AG08395 (cell line): ENCODE measurements at places on chromosomes 3 and 15.

GRCh38 chr15:62088353-62088693 lies 21.5 kb downstream of the C2CD4A start:
- no peak for DNase-seq

DNA sequence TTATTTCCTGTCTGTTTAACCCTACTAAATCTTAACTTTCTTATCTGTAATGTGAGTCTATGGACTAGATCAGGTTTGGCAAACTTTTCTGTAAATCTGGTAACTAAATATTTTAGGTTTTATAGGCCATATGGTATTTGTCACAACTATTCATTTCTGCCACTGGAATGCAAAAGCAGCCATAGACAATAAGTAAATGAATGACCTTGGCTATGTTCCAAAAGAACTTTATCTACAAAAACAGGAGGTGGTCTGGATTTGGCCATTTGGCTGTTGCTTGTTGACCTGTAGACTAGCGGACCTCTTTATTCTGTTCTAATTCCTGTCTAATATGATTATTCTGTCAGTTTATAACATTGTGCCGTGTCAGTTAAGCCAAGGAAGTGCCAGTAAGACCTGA lies 314.2 kb downstream of the LPP start:
- DNase-seq = no peak

DNA sequence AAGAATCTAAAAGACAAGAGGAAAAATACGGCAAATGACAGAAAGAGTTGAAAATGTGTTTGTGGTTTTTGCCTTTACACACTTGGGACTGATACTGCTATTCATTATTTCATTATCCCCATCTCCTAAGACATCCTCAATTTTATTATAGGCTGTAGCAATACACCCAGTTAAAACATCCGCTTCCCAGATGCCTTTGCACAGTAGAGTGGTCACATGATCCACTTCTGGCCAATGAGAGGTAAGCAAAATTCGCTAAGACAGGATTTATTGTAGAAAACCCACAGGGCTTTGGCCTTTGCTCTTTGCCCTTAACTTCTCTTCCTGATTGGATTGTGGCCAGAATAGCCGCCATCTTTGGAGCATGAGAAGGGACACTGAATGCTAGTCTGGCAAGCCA lies 53.2 kb upstream of the BOC start:
- no peak for DNase-seq

DNA sequence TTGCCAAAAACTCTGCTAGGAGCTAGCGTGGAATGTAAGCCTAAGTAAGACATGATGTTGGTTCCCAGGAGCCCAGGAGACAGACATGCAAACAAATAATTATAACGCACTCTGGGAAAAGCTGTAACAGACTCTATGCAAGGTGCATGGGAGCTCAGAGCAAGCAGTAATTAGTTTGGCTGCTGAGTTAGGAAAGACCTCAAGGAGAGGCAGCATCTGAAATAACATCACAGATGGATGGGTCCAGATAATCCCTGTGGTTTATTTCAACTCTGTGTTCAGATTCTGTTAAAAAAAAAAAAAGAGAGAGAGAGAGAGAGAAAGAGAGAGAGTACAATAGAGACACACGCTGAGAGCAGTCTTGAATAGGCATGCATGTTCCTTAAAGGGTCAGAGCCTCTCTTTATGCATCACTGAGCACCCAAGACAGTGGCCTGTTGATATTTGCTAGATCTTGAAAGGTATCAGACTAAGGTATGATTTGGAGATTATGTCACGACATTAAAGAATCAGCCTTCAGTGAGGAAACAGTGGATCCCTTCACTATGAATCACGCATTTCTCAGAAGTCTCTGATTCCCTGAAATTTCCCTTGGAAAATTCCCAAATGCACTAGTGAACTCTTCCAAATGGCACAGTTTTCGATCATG lies 124.4 kb upstream of the LIPC start:
- peak; percentile 58 for DNase-seq

DNA sequence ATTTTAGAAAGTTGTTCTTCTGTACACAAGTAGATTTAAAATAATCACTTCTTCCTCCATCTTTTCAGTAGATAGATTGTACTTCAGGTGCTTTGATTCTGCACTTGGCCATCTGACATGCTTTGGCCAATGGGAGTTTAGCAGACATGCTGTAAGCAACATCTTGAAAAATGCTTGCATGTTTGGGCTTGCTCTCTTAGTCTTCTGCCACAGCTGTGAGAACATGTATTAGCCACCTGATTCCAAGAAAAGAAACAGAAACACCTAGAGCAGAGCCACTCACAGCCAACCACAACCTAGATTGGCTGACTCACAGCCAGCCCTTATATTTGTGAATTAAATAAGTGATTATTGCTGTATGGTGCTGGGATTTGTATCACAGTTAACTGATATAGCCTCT lies 70.2 kb upstream of the GADL1 start:
- DNase-seq = no peak

DNA sequence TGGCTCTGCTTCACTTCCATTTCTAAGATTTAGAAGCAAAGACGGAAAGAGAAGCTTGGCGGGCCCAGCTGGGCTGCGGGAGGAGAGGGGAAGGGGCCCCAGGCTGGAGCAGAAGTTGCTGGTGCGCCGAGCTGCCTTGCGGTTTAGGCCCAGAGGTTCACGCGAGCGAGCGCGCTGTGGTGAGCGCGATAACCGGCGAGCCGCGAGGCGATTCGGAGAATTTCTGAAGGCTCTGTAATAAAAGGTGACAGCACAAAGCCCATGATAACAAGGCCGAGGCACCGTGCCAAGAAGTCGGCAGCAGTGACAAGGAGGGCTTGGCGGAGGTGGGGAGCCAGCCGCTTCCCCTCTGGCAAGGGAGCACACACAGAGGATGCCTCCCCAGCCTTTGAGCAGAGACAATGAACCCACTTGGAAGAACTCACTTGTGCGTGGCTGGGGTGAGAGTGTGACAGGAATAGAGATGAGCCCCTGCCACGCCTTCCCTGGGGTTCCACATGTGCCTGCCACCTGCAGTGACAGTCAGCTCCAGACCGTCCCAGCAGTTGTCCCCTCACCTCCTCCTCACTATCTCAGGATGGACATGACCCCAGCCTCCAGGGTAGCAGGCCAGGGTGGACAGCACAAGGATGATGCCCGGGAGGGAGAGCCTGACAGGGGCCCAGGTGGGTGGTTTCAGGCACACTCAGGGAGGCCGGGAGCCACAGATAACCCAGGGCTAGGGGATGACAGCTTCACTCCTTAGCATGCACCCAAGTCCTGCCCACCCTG lies 315.2 kb downstream of the UACA start:
- no peak for DNase-seq

- DNase-seq = no peak
Observed at GRCh38 chr3:114674036-114674435, 380.2 kb downstream of the TIGIT start.

DNA sequence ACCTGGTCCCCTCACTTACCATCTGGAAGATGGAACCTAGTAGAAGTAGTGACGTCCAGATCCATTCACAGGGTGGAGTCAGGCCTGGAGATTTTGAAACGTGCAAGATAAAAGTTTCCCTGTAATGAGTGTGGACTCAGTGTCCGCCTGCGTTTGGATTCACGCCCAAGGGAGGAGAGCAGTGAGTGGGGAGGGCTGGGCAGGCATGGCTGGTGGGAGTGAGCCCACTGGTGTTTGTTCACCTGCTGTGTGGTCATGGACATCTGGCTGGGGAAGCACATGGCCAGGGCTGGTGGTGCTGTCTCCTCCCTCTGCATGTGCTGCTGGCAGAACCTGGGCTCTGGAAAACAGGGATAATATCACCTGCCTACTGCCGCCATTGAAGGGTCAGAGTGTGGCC lies 37.0 kb downstream of the RLBP1 start:
- no peak for DNase-seq

DNA sequence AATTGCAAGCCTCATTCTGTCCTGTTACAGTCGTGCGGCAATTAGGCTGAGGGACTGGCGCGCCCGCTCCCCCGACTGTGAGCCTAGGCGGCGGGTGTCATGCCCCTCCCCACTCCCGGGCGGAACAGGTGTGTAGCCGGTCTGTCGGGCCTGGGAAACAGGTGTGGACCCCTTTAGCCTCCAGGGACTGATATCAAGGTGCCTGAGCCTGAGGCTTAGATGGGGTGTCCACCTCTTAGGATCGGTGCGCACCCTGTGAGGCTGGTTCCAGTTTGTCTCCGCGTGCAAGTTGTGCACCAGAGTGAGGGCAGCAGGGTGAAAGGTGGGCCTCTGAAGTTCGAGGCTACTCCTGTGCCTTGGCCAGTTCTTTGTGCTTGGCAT lies 686 bp downstream of the VPS8 start:
- DNase-seq = no peak

DNA sequence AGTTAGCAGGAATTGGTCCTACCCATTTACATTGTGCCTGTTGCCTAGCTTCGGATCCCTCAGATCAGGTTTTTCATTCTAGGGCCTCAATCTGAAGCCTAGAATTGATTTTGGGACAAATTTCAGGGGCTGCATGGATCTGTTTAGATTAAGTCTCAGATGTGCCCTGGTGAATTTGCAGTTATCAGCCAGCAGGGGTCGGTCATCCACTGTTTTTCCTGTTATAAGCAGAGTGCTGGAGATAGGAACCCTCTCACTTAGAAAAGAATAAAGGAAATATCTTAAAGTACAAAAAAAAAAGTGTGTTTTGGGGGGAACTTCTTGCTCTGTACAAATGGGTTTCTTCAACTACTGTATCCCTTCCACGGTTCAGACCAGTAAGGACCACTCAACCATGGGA lies 212.5 kb downstream of the BCHE start:
- peak; percentile 2 for DNase-seq

DNA sequence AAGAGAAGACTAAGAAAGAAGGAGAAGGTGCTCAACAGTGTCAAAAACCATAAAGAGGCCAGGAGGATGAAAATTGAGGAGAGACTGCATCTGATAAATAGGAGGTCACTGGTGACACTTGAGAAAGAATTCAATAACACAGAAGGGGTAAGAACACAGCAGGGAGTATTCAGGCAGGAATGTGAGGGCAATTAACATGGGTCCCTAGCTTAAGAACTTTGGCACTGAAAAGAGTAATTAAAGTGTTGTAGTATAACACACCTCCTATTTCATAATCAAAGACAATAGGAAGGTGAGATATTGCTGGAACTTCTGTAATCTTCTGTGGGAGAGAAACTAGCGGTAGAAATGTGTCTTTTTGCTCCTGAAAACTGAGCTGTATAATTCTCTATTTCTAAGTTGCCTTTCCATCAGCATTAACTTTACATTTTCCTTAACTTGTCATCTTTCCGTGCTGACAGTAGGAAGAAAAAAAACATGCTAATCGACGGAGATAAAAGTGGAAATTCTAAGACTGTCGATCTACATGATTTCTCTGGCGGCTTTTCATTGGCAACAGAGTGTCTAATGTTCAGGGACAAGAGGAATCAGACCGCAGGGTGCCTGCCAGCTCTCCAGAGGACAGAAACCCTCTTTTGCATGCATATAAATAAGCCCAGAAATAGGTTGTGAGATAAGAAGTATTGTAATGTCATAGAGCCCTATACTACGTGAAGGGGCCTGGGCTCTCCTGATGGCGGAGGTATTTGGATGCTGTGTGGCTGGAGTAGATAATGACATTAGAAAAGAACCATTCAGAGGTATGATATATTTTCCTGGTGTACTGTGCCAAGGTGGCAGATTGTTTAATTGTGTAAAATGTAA lies 147.9 kb upstream of the GAP43 start:
- DNase-seq = no peak

DNA sequence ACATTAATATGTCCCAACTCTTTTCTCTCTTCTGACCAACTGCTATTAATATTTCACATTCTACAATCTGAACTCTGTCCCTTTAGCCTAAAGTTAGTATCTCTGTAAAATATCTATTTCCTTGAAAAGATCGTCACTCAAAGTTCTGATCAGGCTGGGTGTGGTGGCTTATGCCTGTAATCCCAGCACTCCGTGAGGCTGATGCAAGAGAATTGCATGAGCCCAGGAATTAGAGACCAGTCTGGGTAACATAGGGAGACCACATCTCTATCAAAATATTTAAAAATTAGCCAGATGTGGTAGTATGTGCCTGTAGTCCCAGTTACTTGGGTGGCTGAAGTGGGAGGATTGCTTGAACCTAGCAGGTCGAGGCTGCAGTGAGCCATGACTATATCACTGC lies 695.6 kb downstream of the MCTP2 start:
- no peak for DNase-seq

GRCh38 chr3:193744822-193745684 lies 152.0 kb downstream of the OPA1 start:
- no peak for DNase-seq

DNA sequence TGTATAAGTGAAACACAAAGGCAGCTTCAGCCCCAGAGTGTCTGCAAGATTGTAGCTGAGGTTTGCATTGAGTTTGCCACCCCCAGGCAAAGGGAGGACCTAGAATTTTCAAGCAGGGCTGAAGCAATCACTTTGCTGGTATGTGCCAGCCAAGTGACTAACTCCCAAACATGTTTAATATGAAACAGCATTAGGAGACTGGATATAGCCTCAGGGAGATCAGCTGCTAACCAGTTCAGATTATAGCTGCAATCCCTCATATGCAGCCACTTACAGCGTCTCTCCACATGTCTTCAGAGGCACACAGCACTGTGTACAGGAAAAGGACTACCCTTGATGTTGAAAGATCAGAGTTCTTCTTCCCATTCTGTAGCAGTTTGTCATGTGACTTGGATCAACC lies 38.4 kb upstream of the PPP2R3A start:
- peak; percentile 79 for DNase-seq

- no peak for DNase-seq
Observed at GRCh38 chr3:10542518-10542917, 37.1 kb upstream of the ATP2B2 start.

DNA sequence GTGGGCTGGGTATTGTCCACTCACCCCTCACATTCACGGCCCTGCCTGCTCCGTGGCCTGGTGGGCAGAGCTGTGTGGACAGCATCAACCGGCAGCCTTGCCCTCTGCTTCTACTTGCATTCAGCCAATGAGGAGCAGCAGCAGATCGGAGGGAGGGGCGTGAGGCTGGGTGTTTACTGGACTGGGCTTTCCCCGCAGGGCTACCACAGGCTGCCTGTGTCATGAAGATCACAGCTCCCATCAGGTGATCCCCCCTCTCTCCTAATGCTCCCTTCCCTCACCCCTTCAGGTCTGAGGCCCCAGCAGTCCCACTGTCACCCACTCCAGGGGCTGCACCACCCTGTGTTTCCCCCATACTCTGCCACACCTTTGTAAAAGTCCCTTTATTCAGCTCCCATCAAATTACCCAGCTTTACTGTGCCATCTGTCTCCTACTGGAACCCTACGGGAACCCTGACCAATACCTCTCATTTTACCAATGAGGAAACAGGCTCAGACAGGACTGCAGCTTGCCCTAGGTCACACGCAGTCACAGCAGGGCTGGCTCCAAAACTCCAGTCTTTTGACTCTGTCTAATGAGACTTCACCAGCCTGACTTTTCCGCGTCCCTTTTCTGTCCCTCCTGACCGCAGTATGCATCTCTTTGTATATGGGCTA lies 81.1 kb downstream of the MEGF11 start:
- no peak for DNase-seq

DNA sequence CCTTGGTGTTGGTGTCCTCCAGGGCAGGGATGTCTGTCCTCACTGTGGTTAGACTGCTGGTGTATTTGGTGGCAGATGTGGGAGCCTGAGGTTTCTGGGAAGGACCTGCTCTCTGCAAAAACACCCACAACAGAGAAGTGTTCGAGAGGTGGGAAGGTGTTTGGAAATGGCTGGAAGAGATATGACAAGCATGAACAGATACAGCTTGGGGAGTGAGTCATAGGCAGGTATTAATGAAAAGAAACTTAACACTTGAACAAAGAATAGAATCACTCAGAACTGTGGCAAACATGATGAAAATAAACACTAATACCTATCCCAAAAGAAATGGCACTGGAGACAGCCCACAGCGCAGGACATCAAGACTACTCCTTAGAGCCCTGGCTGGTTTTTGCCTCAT lies 192.4 kb upstream of the RORA start:
- no peak for DNase-seq

GRCh38 chr3:50876947-50877346 lies 202.2 kb downstream of the DOCK3 start:
- DNase-seq = peak; percentile 5
